Myocyte (in vitro differentiated cells): ENCODE measurements at places on chromosomes 2 and 18. TPM values are rescaled to one million over a fixed set of nuclear protein-coding genes. Genes with fewer than 3 reads are reported as not detected.

DNA sequence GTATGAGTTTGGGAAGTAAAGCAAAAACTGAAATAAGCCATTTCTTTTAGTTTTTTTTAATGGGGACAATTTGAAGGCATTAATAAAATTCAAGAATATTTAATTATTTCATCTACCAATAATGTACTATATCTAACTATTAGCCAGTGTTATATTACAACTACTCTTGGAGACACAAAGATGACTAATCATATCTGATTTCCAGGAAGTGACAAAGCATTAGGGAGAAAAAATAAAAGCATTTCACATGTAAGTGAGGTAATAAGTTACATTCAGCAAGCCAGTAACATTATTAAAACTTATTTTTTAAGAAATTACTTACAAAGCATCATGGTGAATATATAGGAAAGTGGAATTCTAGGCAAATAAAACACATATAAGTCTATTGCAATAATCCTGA, 781.3 kb upstream of the NRXN1 start:
- peak; percentile 40 for DNase-seq

DNA sequence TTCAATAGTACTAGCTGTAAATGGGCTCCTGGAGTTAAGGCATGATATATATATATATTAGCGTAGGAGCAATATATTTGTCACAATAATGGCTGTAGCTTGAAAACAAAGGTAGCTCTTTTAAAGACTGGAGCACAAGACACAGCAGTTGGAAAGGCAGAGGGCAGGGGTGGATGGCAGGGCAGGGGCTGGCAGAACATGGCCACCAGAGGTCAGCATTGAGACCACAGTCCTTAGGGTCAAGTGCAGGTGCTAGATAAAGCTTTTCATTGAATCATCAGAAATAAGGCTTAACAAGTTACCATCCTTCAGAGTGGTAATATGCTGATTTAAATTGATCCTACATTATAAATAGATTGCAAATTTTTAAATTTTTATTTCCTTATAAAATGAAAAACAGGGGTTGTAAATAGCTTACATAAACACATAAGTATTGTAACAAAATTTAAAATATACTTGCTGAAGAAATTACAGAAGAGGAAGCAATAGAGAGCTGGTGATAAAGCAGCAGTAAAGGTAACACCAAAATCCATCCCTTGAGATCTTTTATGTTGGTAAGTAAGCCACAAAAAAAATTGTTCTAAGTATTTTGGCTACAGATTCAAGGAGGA, 161.2 kb upstream of the PIEZO2 start:
- DNase-seq, result peak; percentile 72

GRCh38 chr2:157606534-157606933, 22.1 kb downstream of the ACVR1C start:
- DNase-seq, result no peak

- DNase-seq, result no peak
Observed at GRCh38 chr18:10775026-10775425, 249.2 kb downstream of the NAPG start.

- peak; percentile 38 for DNase-seq
Observed at GRCh38 chr2:190996338-190996946, 17.5 kb downstream of the STAT1 start.

DNA sequence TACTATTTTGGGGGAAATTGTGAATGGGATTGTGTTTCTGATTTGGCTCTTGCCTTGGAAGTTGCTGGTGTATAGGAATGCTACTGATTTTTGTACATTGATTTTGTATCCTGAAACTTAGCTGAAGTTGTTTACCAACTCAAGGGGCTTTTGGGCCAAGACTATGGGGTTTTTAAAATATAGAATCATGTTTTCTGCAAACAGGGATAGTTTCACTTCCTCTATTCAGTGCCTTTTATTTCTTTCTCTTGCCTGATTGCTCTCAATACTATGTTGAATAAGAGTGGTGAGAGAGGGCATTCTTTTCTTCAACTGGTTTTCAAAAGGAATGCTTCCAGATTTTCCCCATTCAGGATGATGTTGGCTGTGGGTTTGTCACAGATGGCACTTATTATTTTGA, 1383.8 kb upstream of the ACVR2A start:
- no peak for DNase-seq

DNA sequence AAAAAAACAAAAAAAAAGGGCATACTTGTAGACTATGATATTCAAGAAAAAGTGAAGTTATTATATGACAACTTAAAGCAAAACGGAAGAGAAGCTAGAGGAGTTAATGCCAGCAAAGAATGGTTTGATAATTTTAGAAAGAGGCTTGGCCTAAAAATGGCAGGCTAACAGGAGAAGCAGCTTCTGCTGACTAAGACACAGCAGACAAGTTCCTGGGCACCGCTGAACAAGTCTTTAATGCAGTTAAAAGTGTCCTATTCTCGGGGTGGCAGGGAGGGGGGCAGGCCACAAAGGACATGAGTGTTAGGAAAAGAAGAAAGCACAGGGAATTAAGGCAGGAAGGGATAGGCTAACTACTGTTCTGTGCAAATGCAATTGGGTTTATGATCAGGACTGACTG, 50.3 kb upstream of the GAREM2 start:
- DNase-seq, result no peak

- no peak for DNase-seq
Observed at GRCh38 chr2:184927040-184927439, 328.7 kb downstream of the ZNF804A start.

DNA sequence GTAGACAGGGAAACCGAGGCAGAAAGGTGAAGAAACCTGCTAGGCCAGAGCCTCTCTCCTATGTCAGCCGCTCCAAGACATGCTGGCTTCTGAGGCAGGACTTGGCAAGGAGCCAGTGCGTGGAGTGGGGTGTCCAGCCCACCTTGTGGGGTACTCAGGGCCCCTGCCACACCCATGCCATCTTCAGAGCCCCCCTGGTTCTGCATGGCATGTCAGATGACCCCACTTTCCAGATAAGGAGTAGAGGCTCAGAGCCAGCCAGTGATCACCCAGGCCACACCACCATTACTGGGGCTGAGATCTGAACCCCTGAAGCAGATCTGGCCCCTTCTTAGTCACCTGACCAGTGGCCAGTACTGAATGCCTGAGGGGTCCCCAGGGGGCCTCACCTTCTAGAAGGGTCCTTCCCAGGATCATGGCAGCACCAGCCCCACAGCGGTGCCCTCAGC, 14.7 kb downstream of the CROCC2 start:
- no peak for DNase-seq

- DNase-seq, result no peak
Observed at GRCh38 chr2:83054751-83055150, 1404.3 kb downstream of the SUCLG1 start.

GRCh38 chr2:119435081-119435952, 3.7 kb downstream of the TMEM37 start:
- peak; percentile 22 for DNase-seq

GRCh38 chr2:169129703-169130243, 60.4 kb downstream of the DHRS9 start:
- DNase-seq, result no peak

- DNase-seq, result no peak
Observed at GRCh38 chr2:190107409-190107808, 44.9 kb upstream of the MSTN start.

DNA sequence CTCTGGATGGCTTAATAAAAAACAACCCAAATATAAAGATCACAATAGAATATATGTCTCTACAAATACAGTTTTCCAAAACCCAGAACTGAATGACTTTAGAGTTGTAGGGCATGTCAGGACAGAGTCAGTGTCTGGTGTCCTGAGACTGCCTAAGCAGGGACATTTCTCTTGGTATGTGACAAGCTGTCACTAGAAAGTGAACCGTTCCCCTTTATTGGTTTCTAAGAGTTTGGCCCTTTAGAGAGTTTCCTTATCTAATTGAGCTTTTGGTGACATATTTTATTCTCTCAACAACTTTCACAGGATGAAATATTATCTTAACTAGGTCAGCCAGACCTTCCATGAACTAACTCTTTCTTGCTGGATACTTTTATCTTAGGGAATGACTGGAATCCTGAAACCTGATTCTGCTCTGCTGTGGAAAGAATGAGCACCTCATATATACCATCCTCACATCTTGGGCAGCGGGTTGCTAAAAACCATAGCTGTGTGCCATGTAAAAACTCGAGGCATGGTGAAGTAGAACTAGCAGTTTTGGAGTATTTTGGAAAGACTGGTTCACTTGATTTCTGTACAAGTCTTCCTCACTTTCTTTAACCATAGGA, 54.8 kb downstream of the CAVIN2 start:
- no peak for DNase-seq

- DNase-seq, result peak; percentile 52
Observed at GRCh38 chr2:239305771-239306170, 95.0 kb downstream of the HDAC4 start.

GRCh38 chr2:69604836-69605235, 38.7 kb downstream of the AAK1 start:
- no peak for DNase-seq

DNA sequence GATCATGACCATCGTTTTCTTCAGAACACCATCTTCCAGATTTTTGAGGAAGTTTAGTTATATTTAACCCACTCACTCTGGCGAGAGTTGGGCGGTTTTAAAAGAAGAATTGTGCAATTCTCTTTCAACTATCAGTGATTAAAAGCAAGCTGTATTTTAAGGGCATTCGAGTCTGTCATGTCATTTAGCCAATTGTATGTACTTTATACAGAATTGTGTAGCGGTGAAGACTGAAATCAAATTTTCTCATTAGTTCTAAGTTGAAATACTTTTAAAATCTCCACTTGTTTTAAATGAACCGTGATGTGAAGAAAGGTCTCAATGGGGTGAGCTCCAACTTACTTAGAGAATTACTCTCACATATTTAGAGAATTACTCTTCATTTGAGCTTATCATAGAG, 214.6 kb upstream of the DTNA start:
- DNase-seq, result no peak

GRCh38 chr2:153786016-153786415, 85.7 kb upstream of the GALNT13 start:
- no peak for DNase-seq

- peak; percentile 27 for DNase-seq
Observed at GRCh38 chr2:160144280-160144990, 55.6 kb downstream of the ITGB6 start.

GRCh38 chr18:79625924-79626561, 53.6 kb upstream of the CTDP1 start:
- no peak for DNase-seq

GRCh38 chr2:218022851-218023530, 20.2 kb upstream of the TNS1 start:
- DNase-seq, result no peak

DNA sequence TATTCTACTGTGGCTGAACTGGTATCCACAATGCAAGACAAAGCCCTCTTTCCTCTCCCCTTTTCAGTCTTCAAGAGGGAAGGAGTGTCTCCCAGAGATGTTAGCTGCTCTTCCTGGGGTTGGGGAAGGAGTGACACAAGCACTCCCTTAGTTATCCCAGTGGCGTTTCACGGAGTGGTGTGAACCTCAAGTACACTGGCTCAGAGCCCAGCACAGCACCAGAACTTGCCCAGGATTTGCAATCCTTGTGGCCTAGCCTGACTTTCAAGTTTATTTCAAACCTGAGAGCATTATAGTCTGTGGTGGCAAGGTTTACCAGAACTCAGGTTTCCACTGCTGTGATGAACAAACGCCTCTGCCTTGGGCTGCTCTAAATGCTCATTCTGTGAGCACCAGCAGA, 162.5 kb downstream of the CCDC102B start:
- peak; percentile 12 for DNase-seq

DNA sequence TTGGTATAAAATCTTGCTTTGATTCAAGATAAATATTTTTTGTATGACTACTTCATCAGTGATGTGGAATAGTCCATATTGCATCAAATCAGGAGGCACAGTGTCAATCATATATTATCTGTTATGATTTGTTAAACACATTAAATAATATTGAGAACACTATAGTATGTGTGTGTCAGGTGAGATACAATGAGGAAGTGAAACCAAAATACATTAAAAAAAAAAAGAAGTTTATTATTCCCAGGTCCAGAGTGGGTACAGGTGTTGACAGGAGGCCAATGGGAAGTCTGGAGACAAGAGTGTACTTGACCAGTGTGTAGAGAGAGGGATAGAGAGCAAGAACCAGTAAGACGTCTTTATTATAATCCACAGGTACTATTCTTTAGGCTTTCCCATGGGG, 292.6 kb downstream of the FSIP2 start:
- DNase-seq, result no peak

The TANC1 gene
- total RNA-seq, result 19.1 and 20.1 TPM in 2 replicates

The SNRNP200 gene
- 37.6 and 38.0 TPM in 2 replicates for total RNA-seq

The ACADL gene
- 0.10 and 0.13 TPM in 2 replicates for total RNA-seq

The CCBE1 gene
- 5.6 and 8.6 TPM in 2 replicates for total RNA-seq
